ENCODE measurements at places on chromosomes 16 and 17.

DNA sequence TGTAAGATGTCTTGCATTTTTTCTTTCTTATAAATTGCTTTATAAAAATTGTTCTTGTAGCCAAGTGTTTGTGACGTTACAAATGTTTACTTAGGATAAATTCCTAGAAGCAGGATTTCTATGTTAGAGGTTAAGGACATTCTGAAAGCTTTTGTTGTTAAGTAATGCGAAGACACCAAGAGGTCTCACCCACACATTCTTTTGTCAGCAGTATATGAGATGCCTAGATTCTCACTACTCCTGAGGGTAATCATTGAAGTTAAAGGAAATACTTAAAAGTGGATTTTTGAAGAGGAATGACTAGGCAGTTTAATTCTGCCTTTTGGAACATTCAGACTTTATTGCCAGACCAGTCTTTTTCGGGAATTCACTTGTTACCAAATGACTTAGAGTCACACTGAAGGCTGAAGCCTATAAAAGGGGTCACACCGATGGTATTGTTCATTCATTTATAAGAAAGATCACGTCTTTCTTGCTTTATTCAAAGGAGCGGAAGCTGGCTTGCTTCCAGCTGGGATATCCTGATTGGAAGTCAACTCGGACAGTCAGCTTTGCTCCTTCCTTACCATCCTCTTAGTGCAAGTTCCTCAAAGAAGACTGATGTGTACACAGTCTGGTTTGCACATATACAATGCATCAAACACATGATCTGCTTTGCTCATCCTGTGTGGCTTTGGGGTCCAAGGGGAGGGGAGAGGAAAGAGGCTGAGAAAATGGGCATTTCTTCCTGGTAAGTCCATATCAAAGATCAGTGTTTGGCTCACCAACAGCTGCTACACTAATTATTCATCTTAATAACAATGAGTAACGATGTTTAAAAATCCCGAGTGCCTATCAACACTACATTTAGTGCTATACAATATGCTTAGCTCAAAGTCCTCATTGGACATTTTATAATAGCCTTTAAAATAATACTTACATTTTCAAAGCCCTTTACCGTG lies 160.0 kb downstream of the MAP2K6 start:
- DNase-seq, result no peak

GRCh38 chr17:67555855-67556254 lies 161.9 kb upstream of the NOL11 start:
- no peak for DNase-seq

DNA sequence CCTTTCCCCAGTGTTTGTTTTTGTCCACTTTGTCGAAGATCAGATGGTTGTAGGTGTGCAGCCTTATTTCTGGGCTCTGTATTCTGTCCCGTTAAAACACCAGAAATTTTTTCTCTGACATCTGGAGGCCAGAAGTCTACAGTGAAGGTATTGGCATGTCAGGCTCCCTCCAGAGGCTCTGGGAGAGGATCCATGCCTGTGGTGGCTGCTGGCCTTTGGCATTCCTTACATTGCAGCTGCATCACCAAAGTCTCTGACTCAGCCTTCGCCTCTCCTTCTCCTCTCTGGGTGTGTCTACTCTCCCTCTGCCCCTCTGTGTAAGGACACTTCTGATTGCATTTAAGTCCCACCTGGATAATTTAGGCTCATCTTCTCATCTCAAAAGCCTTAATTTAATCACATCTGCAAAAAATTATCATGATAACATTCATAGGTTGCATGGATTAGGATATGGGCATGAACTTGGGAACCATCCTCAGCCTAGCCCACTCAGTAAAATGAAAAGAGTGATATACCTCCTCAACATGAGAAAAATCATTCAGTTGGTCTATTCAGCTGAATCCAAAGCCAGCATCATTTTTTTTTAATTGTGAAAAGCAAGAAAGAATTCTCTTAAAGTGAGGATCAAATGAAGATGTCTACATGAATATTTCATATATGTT lies 78.0 kb downstream of the MAP2K6 start:
- no peak for DNase-seq

DNA sequence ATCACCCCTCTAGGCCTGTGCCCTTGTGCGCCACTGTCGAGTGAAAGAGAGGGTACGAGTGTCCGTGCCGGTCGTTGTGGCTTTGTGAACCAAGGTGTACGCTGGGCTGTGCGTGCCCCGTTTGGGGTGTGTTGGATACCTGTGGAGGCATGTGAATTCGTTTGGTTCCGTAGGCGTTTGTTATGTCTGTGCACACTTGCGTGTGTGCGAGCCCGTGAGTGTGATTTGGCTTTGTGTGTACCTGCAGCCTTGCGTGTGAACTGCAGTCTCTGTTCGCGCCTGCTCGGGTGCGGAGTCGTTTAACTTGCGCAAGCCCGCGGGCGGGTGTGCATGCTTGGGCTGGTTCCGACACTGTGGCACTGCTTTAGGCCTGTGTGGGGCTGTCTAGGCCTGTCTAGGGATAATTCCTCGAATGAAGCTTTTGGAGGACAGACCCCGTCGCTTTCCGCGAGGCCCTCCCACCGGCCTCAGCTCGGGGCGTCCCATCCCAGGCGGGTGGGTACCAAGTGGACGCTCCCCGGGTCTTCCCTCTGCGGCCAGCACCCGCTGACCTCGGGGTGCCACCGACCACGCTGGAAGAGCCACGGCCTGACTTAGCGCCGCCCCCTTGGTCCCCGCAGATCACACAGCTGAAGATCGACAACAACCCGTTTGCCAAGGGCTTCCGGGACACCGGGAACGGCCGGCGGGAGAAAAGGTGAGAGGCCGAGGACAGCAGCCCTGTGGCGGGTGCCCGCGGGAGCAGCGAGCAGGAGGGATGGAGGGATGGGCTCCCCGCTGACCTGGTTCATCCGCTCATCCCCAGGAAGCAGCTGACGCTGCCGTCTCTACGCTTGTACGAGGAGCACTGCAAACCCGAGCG lies 4.4 kb downstream of the TBX2 start:
- peak; percentile 41 for DNase-seq

- no peak for DNase-seq
Measured at GRCh38 chr17:21268596-21269188, 15.5 kb upstream of the NATD1 start.

GRCh38 chr17:75823257-75824041 lies 20.8 kb downstream of the UNC13D start:
- no peak for DNase-seq

GRCh38 chr17:47999582-47999981 lies 28.7 kb downstream of the CDK5RAP3 start:
- peak; percentile 17 for DNase-seq

DNA sequence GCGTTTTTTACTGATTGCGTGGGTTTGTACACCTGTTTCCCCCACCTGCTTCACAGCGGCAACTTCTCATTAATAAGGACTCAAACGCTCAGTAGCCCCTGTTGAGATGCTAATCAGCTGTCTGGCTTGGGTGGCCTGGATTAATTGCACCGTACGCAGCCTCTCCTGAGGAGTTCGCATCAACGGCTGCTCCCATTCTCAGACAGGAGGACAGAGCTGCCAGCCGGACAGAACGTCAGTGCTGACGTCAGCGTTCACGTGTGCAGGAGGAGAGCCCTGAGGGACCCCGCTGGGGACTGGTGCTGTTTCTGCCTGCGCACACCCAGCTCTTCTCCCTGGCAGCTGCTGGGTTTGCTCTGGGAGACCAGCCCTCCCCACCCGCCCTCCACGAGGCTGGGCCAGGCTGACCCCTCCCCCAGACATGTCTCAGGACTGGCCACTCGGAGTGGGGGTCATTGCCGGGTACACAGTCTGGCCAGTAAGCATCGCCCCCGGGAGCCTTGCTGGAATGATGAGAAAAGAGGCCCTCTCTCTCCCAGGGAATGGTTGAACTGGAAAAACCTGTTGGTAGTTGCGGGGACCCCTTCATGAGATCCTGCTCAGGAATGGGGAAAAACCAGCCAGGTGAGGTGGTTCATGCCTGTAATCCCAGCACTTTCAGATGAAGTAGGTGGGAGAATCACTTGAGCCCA lies 5.7 kb upstream of the BANP start:
- DNase-seq, result peak; percentile 94

- DNase-seq, result no peak
Measured at GRCh38 chr17:64164596-64165285, 34.8 kb upstream of the ERN1 start.

GRCh38 chr17:80287806-80288567 lies 27.3 kb downstream of the RNF213 start:
- no peak for DNase-seq

- peak; percentile 38 for DNase-seq
Measured at GRCh38 chr17:75511610-75512575, 3.4 kb downstream of the CASKIN2 start.

DNA sequence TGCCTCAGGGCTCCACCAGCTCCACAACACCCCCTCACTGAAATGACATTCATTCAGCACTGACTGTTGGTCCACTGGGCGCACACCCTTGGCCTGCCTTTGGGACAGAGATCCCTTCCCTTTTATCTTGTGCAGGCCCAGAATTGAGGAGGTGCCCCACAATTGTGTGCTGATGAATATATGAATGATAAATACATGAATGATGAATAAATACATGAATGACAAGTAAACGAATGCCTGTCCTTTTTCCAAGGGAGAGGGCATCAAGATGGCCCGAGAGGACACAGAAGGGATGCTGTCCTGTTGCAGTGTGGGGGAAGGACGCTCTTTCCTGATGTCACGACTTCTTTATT lies 5.7 kb downstream of the CCR7 start:
- DNase-seq, result no peak

DNA sequence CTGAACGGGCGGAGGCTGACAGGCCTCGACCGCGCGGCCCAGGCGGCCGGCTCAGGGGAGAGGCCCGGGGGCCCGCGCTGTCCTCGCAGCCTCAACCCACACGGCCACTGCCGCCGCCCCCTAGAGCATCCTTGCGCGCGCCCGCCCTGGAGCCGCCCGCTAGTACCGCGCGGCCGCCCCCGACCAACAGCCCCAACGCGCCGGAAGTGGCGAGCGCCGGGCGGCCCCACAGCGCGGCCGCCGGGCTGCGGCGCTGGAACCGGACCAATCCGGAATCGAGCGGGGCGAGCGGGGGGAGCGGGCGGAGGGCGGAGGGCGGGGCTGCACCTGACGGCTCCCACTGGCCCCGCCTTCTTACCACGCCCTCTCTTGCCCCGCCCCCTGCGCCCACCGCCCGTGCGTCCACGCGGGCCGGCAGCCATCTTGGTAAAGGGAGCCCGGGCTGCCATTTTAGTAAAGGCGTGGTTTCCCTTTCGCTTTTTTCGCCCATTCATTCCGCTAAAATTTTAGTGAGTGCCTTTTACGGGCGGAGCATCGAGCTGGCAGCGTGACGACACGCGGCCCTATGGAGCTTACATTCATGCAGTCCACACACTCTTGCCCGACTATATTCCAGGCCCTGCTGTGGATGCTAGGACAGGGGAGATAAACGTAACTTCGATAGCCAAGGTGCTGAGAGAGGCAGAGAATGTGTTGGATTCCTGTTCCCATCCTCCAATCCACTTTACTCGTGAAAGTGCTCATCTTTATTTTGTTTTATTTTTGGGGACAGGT lies at the start of gene XPO6:
Gene XPO6, minus strand, starts transcription at position 208 of the 774 bp plus-strand sequence. CDS start 597 bp downstream, outside the sequence.
- peak; percentile 89 for DNase-seq

GRCh38 chr16:80527297-80527696 lies 13.5 kb upstream of the DYNLRB2 start:
- DNase-seq, result peak; percentile 35

GRCh38 chr16:997440-998051 lies 16.0 kb downstream of the SOX8 start:
- DNase-seq, result peak; percentile 16

DNA sequence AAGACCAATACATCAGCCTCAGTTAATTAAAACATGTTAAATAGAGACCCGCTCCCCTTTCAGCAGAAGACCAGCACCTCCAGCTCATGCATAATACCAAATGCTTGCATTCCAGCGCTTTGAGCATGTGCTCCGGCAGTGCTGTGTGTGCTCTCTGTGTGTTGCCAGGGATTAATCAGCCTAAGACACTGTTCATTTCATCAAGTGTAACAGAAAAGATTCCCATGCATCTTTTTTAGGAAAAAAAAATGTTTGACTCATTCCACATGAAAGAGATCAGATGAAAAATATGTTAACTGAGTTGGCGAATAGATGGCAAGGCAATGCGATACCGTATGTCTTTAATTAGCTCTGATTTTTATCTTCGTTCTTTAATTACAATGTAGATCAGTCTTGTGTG lies 187.6 kb downstream of the RPTOR start:
- no peak for DNase-seq

DNA sequence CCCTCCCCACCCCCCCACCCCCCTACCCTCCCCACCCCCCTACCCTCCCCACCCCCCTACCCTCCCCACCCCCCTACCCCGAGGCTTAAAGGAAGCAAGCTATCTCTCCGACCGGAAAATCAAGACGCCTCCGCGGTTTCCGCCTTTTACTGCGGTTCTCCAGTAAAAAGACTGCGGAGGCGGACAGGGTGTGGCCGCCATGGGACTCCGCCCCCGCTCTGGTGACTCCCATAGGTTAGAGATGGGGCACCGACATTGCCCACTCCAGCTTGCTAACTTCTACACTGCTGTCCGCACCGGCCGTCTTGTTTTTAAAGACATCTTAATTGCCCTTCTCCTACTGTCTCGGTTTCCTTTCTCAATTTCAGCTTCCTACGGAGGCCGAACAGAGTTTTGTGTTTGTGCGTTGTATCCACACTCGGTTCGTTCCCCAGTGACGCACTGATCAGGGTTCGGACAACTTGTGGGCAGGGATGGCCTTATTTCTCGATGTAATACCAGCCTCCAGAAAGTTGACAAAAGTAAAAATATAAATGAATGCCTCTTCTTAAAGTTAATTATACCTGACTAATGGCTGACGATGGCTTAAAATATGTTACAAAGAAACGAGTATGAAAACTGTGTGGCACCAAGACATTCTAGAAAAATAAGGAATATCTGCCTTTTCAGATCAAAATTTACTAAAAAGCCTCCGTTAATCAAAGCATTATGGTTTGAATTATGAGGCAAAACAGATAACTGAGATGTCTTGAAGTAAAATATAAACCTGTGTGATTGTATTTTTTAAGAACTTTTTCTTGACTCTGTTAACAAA lies 1.1 kb upstream of the ZNF200 start:
- DNase-seq, result no peak

- peak; percentile 33 for DNase-seq
Measured at GRCh38 chr16:14302031-14302398, 230.9 kb downstream of the MRTFB start.

- DNase-seq, result no peak
Measured at GRCh38 chr16:977081-977701, 4.4 kb upstream of the SOX8 start.

GRCh38 chr17:79740413-79740812 lies 9.7 kb downstream of the ENPP7 start:
- DNase-seq, result peak; percentile 74

- DNase-seq, result no peak
Measured at GRCh38 chr17:58985971-58986370, 120.7 kb downstream of the TRIM37 start.

- no peak for DNase-seq
Measured at GRCh38 chr16:50238868-50239301, 27.5 kb upstream of the ADCY7 start.

- DNase-seq, result no peak
Measured at GRCh38 chr16:24101431-24101830, 154.7 kb upstream of the CACNG3 start.

GRCh38 chr17:64216000-64216337 lies 47.1 kb downstream of the TEX2 start:
- DNase-seq, result peak; percentile 18

All from small intestine (tissue), 16 donors.